ENCODE measurements at places on chromosomes 12 and 14.

DNA sequence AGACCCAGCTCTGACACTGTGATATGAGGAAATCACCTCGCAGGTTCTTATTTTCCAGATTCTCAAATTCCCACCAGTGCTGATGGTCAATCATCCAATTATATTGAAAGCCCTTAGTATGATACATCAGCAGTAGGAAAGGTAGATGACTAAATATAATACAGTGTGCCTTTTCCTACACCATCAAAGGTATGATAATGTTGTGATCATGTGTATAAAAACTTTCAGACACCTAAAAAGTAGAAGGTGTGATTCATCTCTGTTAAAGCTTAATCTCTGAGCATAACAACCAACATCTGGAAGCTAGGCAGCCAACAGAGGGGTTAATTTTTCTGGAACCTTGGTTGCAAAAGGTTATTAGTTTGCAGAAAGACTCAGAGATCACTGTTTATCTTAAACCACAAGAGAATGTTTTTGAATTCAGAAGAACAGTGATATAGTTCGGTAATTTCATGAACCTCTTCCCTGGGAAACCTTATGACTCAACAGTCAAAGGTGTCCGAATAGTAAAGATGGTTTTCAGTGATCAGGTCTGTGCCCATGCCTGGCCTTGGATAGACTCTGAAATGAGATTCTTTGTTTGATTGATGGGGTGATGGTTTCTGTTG is 122.5 kb downstream of the ETV6 start:
- DNase-seq, result no peak

- DNase-seq, result no peak
Observed at GRCh38 chr14:66056926-66057552, 429.1 kb upstream of the CCDC196 start.

GRCh38 chr12:110688446-110689280 is at the start of gene HVCN1:
Gene HVCN1 (minus strand): TSS chr12:110689115. CDS start chr12:110683245, 5,870 bp downstream.
- no peak for DNase-seq

DNA sequence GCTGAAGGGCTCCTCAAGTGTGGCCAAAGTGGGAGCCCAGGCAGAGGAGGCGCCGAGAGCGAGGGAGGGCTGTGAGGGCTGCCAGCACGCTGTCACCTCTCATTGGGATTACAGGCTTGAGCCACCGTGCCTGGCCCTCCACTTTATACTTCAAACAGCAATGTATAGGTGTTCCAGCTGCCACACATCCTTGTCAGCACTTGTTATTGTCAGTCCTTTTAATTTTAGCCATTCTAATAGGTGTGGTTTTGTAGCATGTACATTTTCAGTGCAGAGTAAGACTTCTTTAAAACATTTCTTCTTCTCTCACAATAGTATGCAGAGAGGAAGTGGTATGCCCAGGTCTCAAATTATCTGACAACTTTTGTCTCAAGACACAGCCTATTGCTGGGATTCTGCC is 27.5 kb upstream of the HNF1A start:
- no peak for DNase-seq

DNA sequence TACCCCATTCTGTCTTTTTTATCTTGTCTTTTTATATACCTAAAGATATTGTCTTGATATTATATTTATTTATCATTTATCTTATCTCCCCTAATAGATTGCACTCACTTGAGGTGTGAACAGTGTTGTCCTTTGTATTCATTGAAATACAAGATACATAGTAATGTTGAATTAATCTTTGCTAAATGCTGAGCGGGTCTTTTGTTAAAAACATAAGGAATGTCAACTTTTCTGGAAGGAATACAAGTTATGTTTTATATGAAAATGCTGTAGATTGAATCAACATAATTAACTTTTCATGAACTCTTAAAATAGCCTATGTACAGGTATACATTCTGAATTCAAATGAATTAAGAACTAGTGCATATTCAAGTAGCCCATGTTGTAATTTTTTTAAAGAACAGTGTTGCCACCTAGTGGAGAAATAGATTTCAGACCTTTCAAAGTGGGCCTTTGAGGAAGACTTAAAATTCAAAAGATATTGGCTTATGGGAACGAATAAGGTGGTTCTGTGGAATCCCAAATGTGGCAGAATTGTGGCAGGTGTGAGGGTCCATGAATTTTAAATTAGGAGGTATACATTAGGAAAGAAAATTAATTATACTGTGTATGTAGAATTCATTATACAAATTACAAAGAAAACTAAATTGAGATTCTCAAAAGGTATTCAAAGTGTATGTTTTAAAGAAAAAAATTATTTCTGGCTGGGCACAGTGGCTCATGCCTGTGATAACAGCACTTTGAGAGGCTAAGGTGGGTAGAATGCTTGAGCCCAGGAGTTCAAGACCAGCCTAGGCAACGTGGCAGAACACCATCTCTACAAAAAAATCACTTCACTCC is 19.1 kb downstream of the BBOF1 start:
- peak; percentile 55 for DNase-seq

- no peak for DNase-seq
Observed at GRCh38 chr12:13583630-13584029, 387.1 kb downstream of the EMP1 start.

GRCh38 chr12:29270446-29270845 is 110.5 kb downstream of the ERGIC2 start:
- DNase-seq, result no peak

GRCh38 chr14:95527387-95528002 is 7.4 kb upstream of the GLRX5 start:
- DNase-seq, result peak; percentile 87

GRCh38 chr12:131290255-131290959 is 336.7 kb downstream of the ADGRD1 start:
- no peak for DNase-seq

DNA sequence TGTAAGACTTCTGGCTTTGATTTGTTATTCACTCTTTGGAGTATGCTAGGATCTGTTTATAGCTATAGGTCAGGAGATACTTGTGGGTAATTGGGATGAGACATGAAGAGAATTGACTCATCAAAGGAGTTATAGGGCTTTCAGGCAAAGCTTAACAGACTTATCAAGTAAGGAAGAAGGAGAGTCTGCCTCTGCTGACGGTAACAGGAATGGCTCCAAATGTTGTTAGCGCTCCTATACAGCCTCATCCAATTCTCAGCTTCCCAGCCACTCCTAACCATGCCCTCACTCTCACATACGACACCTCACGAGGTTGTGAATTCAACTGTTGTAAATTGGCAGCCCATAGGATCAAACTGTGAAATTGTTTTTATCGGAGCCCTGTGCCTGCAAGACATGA is 140.5 kb downstream of the KCNA5 start:
- no peak for DNase-seq

GRCh38 chr12:105948331-105948730 is 190.4 kb downstream of the NUAK1 start:
- peak; percentile 75 for DNase-seq

GRCh38 chr12:33614630-33615029 is 175.0 kb upstream of the SYT10 start:
- DNase-seq, result no peak

- DNase-seq, result no peak
Observed at GRCh38 chr12:20120403-20120725, 248.0 kb upstream of the PDE3A start.

Data from AG10803 (cell line).